ENCODE measurements at places on chromosomes 2 and 18.

GRCh38 chr2:190875891-190876290, 4.7 kb upstream of the GLS start:
- H3K36me3 ChIP-seq, result no peaks in the 10 kb centered on the region
- no peak overlapping the region for H3K4me3 ChIP-seq
- H3K27me3 ChIP-seq, result no peaks in the 10 kb centered on the region
- peak overlapping the region; percentile 82 for H3K27ac ChIP-seq
- H3K4me1 ChIP-seq, result peaks cover 21% of the 10 kb centered on the region

GRCh38 chr2:63050334-63051041, at the start of gene OTX1:
Gene OTX1, plus strand, starts transcription at chr2:63050830. Its CDS starts 2,161 bp downstream, at chr2:63052991.
- H3K27ac ChIP-seq, result peak within 1 kb of the TSS; percentile 22
- H3K27me3 ChIP-seq, result peaks cover 94% of the 10 kb centered on the region
- peaks cover 46% of the 10 kb centered on the region for H3K4me1 ChIP-seq
- H3K36me3 ChIP-seq, result peaks cover 20% of the 10 kb centered on the region
- DNase-seq, result peak; percentile 57

- H3K4me3 ChIP-seq, result no peak overlapping the region
- DNase-seq, result no peak
- H3K4me1 ChIP-seq, result no peaks in the 10 kb centered on the region
- H3K27me3 ChIP-seq, result no peaks in the 10 kb centered on the region
- no peaks in the 10 kb centered on the region for H3K36me3 ChIP-seq
These were observed 10.0 kb upstream of the TTR start for GRCh38 chr18:31581498-31582197.

GRCh38 chr2:58039170-58039611, 7.4 kb upstream of the VRK2 start:
- no peaks in the 10 kb centered on the region for H3K27me3 ChIP-seq
- H3K27ac ChIP-seq, result peak overlapping the region; percentile 76
- H3K36me3 ChIP-seq, result no peaks in the 10 kb centered on the region
- peak; percentile 65 for DNase-seq
- peaks cover 47% of the 10 kb centered on the region for H3K4me1 ChIP-seq

DNA sequence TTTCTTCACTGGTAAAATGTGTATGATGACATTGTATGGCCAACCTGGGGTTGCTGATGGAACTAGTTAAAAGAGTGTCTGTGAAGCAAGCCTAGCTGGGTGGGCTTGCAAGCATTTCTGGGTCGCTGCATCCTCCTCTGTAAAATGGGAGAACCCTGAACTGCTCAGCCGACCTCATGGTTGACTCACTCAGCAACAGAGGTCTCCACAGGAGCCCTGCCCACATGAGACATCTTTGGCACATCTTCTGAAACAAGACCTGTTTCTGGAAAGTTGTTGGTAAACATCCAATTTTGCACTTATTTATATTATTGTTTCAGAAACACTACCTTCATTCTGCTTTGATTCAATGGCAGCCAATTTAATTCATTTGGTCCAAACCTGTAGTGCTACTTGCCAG, 52.6 kb downstream of the BCL11A start:
- peak overlapping the region; percentile 22 for H3K4me3 ChIP-seq
- peaks cover 16% of the 10 kb centered on the region for H3K36me3 ChIP-seq
- no peaks in the 10 kb centered on the region for H3K27me3 ChIP-seq
- no peak for DNase-seq

- H3K36me3 ChIP-seq, result no peaks in the 10 kb centered on the region
- no peaks in the 10 kb centered on the region for H3K4me1 ChIP-seq
- H3K27ac ChIP-seq, result no peak overlapping the region
- peaks cover 8% of the 10 kb centered on the region for H3K27me3 ChIP-seq
These were observed 31.9 kb downstream of the GAD1 start for GRCh38 chr2:170848587-170848986.

GRCh38 chr2:46175419-46175818, 121.8 kb upstream of the EPAS1 start:
- no peak overlapping the region for H3K4me3 ChIP-seq
- DNase-seq, result no peak
- H3K4me1 ChIP-seq, result peaks cover 2% of the 10 kb centered on the region
- no peaks in the 10 kb centered on the region for H3K27me3 ChIP-seq
- no peak overlapping the region for H3K27ac ChIP-seq
- H3K36me3 ChIP-seq, result peaks cover 15% of the 10 kb centered on the region

GRCh38 chr2:31240381-31241365, 6.7 kb downstream of the EHD3 start:
- no peaks in the 10 kb centered on the region for H3K27me3 ChIP-seq
- H3K27ac ChIP-seq, result peak overlapping the region; percentile 83
- no peak overlapping the region for H3K4me3 ChIP-seq
- no peak for DNase-seq

- DNase-seq, result no peak
- peak overlapping the region; percentile 99 for H3K27ac ChIP-seq
- peaks cover 79% of the 10 kb centered on the region for H3K4me1 ChIP-seq
- H3K27me3 ChIP-seq, result no peaks in the 10 kb centered on the region
- peaks cover 12% of the 10 kb centered on the region for H3K36me3 ChIP-seq
- peak overlapping the region; percentile 96 for H3K4me3 ChIP-seq
These were observed 1.3 kb upstream of the CEP68 start for GRCh38 chr2:65054749-65055421.

- H3K36me3 ChIP-seq, result no peaks in the 10 kb centered on the region
- H3K4me3 ChIP-seq, result no peak overlapping the region
- H3K4me1 ChIP-seq, result peaks cover 10% of the 10 kb centered on the region
- H3K27me3 ChIP-seq, result no peaks in the 10 kb centered on the region
- no peak overlapping the region for H3K27ac ChIP-seq
- no peak for DNase-seq
These were observed 9.5 kb downstream of the BIN1 start for GRCh38 chr2:127097471-127097765.

GRCh38 chr2:76391678-76392077, 681.0 kb upstream of the GCFC2 start:
- no peak overlapping the region for H3K27ac ChIP-seq
- H3K27me3 ChIP-seq, result no peaks in the 10 kb centered on the region
- DNase-seq, result no peak
- no peaks in the 10 kb centered on the region for H3K36me3 ChIP-seq
- H3K4me3 ChIP-seq, result no peak overlapping the region

GRCh38 chr2:47091118-47091517, 64.0 kb downstream of the STPG4 start:
- no peak overlapping the region for H3K4me3 ChIP-seq
- no peaks in the 10 kb centered on the region for H3K27me3 ChIP-seq
- H3K4me1 ChIP-seq, result peaks cover 16% of the 10 kb centered on the region
- H3K36me3 ChIP-seq, result no peaks in the 10 kb centered on the region

DNA sequence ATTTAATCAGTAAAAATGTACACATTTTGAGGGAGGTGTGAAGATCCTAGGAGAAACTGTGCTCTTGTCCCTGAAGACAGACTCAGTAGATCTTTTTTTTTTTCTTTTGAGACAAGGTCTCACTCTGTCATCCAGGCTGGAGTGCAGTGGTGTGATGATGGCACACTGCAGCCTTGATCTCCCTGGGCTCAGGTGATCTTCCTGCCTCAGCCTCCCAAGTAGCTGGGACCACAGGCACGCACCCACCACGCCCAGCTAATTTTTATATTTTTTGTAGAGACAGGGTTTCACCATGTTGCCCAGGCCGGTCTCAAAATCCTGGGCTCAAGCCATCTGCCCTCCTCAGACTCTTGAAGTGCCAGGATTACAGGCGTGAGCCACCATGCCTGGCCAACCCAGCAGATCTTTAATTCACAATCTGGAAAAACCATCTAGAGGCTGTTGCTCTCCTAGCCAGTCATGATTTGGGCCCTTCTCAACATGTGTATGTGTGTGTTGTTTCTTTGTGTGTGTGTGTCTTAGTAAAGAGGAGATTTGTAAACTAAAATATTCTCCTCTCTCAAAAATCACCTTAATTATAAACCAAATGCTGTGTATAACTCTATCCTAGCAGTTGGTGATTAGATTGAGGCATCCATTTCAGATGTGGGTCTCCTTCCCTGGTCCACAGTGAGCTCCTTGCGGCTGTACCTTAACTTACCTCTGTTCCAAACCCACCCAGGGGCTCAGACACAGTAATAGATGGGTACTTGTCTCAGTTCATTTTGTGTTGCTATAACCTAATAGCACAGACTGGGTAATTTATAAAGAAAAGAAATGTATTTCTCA, 3.9 kb upstream of the MYCN start:
- H3K36me3 ChIP-seq, result no peaks in the 10 kb centered on the region
- no peak overlapping the region for H3K4me3 ChIP-seq
- peaks cover 16% of the 10 kb centered on the region for H3K4me1 ChIP-seq
- DNase-seq, result no peak
- no peak overlapping the region for H3K27ac ChIP-seq

DNA sequence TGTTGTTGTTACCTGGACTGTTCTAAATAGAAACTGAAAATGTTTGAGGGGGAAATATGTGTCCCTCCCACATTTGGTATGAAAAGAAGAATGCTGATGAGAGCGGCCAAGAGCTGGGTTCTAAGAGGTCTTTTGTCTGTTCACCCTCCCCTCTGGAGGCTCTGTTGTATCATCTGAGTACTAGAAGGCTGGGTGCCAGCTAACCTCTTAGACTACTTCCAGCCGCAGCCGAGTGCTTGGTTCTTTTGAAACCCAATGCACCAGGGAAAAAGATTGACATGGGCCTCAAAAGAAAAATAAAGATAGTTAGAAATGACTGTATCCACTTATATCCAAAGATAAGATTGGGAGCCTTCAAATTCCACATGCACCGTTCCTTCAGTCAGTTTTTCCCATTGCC, 255.9 kb downstream of the TXNL1 start:
- H3K36me3 ChIP-seq, result no peaks in the 10 kb centered on the region
- H3K4me1 ChIP-seq, result peaks cover 4% of the 10 kb centered on the region
- no peak overlapping the region for H3K27ac ChIP-seq

GRCh38 chr2:75896779-75897366, 186.2 kb upstream of the GCFC2 start:
- no peaks in the 10 kb centered on the region for H3K4me1 ChIP-seq
- H3K36me3 ChIP-seq, result no peaks in the 10 kb centered on the region
- H3K27ac ChIP-seq, result no peak overlapping the region
- no peaks in the 10 kb centered on the region for H3K27me3 ChIP-seq
- DNase-seq, result no peak
- no peak overlapping the region for H3K4me3 ChIP-seq

DNA sequence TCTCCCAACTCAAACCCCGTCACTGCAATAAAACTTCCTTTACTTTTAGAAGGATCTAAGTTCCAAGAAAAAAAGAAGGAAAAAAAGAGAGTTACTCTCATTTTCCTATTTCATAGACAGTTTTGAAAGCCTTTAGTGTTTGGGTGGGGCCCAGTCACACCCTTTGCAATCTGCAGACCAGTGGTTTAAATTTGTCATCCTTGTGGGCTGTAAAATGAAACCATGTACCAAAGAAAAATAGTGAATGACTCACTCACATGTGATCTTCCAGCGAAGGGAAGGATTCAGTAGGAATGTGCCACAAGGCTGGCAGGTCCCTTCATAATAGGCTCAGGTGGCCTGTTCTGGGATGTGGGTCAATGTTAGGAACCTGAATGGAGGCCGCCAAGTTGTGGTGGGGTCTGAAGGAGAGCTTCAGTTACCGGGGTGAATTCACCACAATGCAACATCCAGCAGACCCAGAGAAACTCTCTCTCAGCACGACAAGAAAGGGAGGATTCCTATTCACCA, 28.3 kb downstream of the ANXA4 start:
- no peak overlapping the region for H3K4me3 ChIP-seq
- no peaks in the 10 kb centered on the region for H3K27me3 ChIP-seq
- H3K36me3 ChIP-seq, result no peaks in the 10 kb centered on the region
- peaks cover 71% of the 10 kb centered on the region for H3K4me1 ChIP-seq

DNA sequence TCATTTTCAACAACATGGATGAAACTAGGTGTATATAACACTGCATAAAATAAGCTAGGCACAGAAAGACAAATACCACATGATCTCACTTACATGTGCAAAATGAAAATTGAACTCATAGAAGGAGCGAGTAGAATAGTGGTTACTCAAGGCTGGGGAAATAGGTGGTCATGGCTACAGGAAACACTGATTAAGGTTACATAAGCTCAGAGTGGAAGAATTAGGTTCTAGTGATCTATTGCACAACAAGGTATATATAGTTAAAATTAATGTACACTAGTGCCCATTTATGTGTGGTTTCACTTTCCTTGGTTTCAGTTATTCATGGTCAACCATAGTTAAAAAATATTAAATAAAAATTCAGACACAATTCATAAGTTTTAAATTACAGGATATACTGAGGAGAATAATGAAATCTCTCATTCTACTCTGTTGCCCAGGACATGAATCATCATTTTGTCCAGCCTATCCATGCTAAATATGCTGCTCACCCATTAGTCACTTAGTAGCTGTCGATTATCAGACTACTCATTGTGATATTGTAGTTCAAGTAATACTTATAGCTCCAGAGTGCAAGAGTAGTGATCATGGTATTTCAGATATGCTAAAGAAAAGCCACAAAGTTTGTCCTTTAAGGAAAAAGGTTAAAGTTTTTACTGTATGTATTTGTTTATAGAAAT, 1530.9 kb upstream of the LRRTM1 start:
- H3K4me1 ChIP-seq, result no peaks in the 10 kb centered on the region
- no peak for DNase-seq
- no peak overlapping the region for H3K27ac ChIP-seq

- no peaks in the 10 kb centered on the region for H3K4me1 ChIP-seq
- no peak for DNase-seq
- H3K36me3 ChIP-seq, result no peaks in the 10 kb centered on the region
- no peak overlapping the region for H3K4me3 ChIP-seq
These were observed 133.9 kb downstream of the CCBE1 start for GRCh38 chr18:59563176-59563785.

DNA sequence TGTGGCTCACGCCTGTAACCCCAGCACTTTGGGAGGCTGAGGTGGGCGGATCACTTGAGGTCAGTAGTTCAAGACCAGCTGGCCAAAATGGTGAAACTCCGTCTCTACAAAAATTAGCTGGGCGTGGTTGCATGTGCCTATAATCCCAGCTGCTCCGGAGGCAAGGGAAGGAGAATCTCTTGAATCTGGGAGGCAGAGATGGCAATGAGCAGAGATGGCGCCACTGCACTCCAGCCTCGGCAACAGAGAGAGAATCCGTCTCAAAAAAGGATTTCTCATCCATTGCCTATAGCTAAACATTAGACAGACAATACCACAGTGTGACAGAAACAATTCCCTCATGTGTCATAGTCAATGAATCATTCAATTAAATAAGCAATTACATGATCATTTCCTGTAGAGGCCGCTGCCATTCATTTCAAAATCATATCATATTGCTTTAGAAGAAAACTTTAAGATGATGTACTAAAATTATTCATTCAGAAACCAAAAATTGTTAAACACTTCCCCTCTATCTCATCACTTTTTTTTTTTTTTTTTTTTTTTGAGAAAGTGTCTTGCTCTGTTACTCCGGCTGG, 69.5 kb upstream of the TGIF1 start:
- no peaks in the 10 kb centered on the region for H3K36me3 ChIP-seq
- no peak overlapping the region for H3K4me3 ChIP-seq
- H3K27ac ChIP-seq, result no peak overlapping the region
- no peak for DNase-seq

DNA sequence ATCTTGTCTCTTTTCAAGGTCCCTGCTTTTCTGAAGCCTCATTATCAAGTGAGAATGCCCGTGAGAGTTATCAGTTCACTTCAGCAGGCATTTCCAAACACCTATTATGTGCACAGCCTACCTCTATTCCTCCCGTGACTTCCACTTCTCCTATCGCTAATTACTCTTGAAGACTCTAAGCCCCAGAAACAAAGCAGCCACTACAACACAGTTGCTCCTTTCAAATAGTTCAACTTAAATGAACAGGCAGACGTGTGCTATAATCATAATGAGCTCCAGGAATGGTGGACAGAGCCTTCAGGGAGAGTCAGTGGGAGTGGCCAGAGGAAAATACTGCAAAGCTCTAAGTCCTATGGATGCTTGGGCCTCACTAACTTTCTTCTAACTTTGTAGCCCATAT, 159.0 kb downstream of the RDH14 start:
- H3K27me3 ChIP-seq, result peaks cover 13% of the 10 kb centered on the region
- no peak overlapping the region for H3K4me3 ChIP-seq
- no peak overlapping the region for H3K27ac ChIP-seq
- H3K36me3 ChIP-seq, result no peaks in the 10 kb centered on the region
